H54 (cell line): ENCODE measurements at places on chromosomes 12 and 14.

GRCh38 chr12:124852329-124852831 is 11.3 kb downstream of the SCARB1 start:
- DNase-seq = no peak

GRCh38 chr14:100294213-100294962 is 11.9 kb downstream of the SLC25A29 start:
- DNase-seq = no peak

- no peak for DNase-seq
Observed at GRCh38 chr14:62505045-62505444, 540.2 kb downstream of the KCNH5 start.

DNA sequence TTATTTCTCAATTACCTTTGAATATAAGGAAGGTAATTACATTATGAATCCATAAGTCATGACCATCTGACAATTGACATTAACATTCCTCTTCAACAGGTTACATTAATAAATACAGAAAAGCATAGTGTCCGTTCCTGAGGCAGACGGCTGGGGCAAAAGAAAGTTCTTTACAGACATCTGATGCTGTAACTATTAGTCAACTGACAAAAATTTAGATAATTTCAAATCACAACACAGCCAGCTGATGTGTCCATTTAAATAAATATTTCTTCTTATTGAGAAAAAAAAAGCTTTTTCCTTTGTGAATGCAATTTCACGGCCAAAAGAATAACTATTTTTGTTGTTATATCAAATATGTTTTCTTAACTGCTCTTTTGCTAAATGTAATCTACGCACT is 9.2 kb upstream of the PYROXD1 start:
- no peak for DNase-seq

- DNase-seq = no peak
Observed at GRCh38 chr12:116392061-116392460, 114.6 kb upstream of the MED13L start.

DNA sequence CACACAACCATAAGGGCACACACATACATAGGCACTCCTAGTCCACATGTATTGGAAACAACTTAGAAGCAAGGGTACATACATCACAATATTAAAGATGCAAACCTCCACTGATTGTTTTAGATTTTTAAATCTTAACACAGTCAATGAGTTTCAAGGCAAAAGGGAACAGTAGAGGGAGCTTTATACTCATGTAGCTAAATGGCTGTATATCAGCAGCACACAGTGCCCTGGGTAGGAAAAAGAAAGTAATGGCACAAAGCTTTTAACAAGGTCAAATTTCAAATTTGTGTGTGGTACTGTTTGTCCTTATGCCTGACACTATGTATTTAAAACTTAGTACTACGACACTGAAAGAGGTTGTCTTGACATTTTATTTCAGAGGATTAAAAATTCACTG is 262.0 kb downstream of the MED13L start:
- DNase-seq = no peak

GRCh38 chr14:78319887-78320635 is 149.9 kb downstream of the NRXN3 start:
- DNase-seq = no peak

DNA sequence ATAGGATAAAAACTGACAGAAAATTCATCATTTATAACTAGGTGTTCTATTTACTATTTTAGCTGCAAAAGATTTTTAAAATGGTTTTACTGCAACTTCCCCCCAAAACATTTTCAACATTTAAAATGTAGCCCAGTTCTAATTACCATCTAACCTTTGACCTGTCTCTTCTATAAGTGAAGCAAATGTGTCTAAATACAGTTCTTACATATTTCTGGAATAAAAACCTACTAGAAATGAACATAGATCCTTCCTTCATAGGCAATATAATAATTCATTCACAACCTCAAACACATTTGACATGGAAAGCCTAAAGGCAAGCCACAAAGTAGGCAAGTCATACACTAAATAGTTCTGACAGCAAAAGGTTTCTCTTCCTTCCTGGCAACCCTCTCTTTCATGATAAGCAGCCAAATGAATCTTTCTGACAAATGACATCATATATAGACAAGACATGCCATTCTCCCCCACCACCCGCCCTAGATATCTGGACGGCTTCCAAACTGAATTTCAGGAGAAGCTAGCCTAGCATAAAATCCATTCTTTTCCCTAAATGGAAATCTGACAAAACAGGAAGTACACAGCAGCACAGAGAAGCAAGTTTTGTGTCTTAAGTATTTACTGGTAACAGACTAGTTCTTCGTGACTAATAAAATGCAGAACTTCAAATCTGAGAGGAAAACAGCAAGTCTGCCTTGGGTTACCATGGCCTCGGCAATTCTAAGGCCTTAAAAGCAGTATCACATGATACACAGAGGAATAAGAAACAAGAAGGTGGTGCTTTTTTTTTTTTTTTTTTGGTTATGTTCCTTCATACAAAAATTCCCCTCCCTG is 17.2 kb upstream of the ARID4A start:
- no peak for DNase-seq

GRCh38 chr14:79448960-79449359 is 762.3 kb downstream of the DIO2 start:
- DNase-seq = no peak

- DNase-seq = no peak
Observed at GRCh38 chr12:124218243-124218560, 76.7 kb upstream of the RFLNA start.

- DNase-seq = no peak
Observed at GRCh38 chr12:27975222-27976136, 2.9 kb upstream of the PTHLH start.

DNA sequence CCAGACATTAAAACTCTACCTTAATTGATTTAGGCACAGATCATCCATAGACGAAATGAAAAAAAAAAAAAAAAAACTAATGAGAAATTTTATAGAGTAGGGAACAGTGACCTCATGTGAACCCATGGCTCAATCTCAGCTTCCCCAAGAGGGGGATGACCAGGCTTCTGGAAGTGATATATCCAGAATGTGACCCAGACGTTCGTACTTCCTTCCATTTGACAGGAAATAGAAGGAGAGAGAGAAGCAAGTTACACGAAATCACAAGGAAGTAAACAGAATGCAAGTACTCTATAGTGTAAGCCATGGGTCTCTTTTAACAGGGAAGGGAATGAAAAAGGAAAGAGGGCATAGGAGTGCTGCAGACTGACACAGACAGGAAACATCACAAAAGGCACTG is 10.1 kb downstream of the FOXN3 start:
- no peak for DNase-seq

DNA sequence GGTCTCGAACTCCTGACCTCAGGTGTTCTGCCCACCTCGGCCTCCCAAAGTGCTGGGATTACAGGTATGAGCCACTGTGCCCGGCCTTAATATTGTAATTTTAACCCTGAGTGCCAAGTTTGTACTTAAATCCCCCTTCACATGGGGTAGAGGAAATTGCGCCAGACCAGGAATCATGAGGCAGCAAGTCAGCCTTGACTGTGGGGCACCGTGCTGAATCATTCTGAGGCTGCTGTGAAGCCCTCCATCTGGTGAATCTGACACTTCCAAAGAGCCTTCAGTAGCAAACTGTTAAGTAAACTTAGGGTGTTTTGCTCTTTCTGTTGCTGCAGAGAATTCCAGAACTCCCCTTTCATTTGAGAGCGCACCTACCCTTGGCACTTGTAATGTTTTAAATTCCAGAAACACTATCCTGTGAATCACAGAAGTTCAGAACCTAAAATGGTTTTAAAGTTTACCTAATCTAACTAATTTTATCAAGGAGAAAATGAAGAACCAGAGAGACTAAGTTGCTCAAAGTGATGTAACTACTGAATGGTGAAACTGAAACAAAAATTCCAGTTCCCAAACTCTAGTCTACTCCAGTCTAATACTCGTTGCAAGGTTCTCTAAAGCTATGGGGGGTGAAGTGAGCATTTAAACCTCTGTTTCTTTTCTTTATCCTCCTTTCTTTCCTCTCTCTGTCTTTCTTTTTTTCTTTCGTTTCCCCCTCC is 7.5 kb downstream of the HEBP1 start:
- peak; percentile 34 for DNase-seq

DNA sequence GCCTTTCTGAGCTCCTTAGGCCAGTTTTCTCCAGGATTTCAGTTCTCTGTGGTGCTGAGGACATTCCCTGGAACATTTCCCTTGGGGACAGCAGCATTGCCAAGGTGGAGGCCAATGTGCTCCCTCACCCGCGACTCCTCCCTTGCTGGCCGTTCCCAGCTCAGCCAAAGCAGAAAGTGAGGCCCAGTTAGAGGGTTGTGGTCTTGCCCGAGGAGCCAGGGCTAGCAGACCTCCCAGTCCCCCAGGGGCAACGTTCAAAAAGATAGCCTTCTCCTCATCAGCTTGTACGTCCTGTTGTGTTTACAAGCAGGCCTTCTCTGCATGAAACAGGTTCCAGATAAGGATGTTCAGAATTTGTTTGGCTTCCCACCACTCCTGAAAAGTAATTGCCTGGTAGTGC is 78.4 kb downstream of the SSPN start:
- DNase-seq = no peak

DNA sequence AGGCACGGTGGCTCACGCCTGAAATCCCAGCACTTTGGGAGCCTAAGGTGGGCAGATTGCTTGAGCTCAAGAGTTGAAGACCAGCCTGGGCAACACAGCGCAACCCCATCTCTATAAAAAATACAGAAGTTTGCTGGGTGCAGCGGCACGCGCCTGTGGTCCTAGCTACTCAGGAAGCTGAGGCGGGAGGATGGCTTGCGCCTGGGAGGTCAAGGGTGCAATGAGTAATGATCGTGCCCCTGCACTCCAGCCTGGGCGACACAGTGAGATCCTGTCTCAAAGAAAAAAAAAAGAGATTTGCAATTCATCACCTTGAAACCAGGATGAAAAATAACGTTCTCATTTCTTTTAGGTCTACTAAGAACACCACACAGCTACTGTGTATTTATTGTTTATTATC is 4.0 kb downstream of the STX2 start:
- no peak for DNase-seq

GRCh38 chr12:113660936-113661335 is 189.3 kb upstream of the LHX5 start:
- DNase-seq = no peak

- no peak for DNase-seq
Observed at GRCh38 chr14:85798856-85799255, 268.9 kb downstream of the FLRT2 start.

GRCh38 chr14:74771399-74771798 is 8.3 kb downstream of the YLPM1 start:
- DNase-seq = no peak

GRCh38 chr14:96648506-96649326 is 146.5 kb downstream of the PAPOLA start:
- no peak for DNase-seq

DNA sequence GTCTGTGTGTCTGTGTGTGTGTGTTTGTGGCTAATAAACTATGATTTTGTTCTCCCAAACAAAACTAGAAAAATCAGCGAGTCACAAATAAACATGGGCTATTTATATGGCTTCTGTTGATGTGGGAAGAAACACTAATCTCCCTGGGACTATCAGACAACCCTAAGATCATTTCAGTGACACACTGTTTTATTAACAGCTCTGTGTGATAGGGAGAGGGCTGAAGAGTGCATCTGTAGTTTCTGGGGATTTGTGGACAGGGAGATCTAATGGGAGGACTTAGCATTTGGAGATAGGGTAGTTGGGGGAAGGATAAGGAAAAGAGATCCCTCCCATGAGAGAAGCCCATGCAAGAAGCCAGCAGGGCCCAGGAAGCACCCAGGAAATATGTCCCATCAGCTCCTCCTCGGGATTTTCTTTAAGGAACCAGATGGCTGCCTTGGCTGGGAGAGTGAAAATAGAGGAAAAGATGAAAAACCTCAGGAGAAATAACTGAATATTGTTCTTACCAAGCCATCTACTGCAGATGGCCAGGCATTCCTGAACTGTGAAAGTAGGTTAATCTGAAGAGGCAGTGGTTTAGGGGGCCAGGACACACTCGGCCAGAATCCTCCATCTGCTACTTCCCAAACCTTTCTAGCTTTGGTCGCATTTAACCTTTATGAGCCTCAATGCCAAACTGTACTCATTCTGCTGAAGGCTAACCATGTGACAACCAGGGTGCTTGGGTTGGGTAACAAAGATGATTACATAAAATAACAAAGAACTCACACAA is 253.4 kb downstream of the BTG1 start:
- no peak for DNase-seq

GRCh38 chr14:73176685-73177084 is 40.4 kb downstream of the PSEN1 start:
- no peak for DNase-seq

- no peak for DNase-seq
Observed at GRCh38 chr12:91913651-91914050, 232.0 kb downstream of the BTG1 start.
